LHCN-M2 (cell line): ENCODE measurements at places on chromosomes 6 and 20. TPM values are rescaled to one million over a fixed set of nuclear protein-coding genes. Genes with fewer than 3 reads are reported as not detected.

Gene NOTCH4
- total RNA-seq, result 0.26 and 1.1 TPM in 2 replicates

Gene LY6G5C
- total RNA-seq, result 1.4 and 3.2 TPM in 2 replicates

Gene DDX43
- not detected in 2 replicates for total RNA-seq

Gene NDUFAF5
- 13.0 and 15.3 TPM in 2 replicates for total RNA-seq

Gene LGSN
- total RNA-seq, result 0.11 TPM in 1 of 2 replicates, not detected in the other

Gene AIF1
- total RNA-seq, result not detected in 2 replicates

Gene SYTL3
- total RNA-seq, result 9.5 and 13.8 TPM in 2 replicates

Gene CRISP3
- not detected in 2 replicates for total RNA-seq
